AG09309 (cell line): ENCODE measurements at places on chromosomes 2 and 18.

GRCh38 chr2:42092084-42092996 lies 44.5 kb downstream of the PKDCC start:
- no peak for DNase-seq

DNA sequence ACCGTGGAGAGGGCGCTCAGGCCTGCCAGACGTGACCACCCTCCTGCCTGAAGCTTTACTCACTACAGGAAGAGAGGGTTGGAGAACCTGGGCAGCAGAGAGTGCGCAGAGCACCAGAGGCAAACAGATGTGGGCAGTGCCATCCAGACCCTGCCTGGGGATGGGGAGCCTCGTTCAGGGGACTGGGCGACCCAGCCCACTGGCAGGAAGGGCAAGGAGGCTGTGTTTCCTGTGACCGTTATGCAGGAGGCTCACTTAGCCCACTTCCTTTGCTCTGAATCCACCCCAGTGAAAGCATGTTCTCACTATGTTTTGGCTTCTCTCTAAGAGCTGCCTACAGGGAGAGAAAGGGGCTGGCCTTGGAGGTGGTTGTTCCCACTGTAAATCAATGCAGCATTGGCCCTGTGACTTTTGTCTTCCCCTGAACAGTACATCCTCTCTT lies 23.0 kb upstream of the ACKR3 start:
- no peak for DNase-seq

- DNase-seq, result no peak
Observed at GRCh38 chr2:192243488-192243887, 48.8 kb upstream of the TMEFF2 start.

- no peak for DNase-seq
Observed at GRCh38 chr2:10317646-10318045, 14.9 kb downstream of the HPCAL1 start.

DNA sequence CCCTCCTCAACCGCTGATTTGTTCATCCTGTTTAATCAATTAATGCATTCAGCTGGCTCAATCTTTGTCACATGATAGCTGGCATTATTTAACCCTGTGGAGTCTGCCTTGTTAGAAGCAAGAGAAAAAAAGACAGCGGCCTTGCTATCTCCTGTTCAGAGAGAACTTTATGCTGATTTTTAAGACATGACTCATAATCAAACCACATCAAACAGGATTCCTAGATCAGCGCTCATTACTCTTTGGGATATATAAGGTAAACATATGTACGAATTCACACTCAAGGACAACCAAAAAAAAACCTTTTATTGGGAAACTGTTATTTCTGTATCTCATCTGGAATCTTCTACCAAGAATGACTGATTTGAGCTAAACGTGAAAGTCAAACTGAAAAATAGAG lies 195.1 kb downstream of the C1D start:
- DNase-seq, result no peak

DNA sequence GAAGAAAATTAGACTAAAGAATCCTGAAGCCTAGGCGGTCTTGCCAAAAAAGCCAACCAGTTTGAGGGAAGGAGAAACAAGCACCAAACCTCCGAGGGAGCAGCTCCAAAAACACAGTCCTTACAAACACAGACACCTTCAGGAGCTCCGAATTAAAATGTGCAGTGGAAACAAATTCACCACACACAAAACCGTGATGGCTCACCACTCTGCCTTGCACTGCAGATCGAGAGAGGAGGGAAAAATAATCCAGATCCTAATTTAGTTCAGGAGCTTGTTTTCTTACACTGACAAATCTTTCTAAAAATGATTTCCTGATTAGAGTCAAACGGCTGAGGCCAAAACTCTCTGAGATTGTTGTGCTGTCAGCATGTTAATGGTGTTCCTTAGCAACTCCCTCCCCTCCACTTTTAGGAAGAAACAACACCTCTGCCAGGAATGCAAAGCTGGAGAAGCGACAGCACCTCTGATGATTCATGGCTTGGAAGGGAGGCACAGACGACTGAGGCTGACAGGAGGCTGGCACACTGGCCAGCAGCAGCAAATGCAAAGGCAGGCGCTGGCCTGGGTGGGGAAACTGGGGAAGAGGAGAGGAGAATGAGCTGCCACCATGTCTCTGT lies 249.4 kb upstream of the KLHL29 start:
- no peak for DNase-seq

DNA sequence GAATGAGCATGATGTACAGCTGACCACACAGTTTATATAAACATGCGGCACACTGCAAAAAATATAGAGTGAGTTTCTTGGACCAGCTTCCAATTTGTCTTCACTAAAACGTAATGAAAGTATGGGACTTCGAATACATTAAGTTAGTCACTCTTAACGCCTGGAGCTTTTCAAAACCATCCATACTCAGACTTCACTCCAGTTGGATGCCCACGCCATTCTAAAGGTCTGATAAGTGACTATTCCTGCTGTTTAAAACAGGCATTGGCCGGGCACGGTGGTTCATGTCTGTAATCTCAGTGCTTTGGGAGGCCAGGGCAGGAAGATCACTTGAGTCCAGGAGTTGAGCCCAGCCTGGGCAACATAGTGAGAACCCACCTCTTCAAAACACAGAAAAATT lies 84.6 kb downstream of the MYL12B start:
- DNase-seq, result no peak

DNA sequence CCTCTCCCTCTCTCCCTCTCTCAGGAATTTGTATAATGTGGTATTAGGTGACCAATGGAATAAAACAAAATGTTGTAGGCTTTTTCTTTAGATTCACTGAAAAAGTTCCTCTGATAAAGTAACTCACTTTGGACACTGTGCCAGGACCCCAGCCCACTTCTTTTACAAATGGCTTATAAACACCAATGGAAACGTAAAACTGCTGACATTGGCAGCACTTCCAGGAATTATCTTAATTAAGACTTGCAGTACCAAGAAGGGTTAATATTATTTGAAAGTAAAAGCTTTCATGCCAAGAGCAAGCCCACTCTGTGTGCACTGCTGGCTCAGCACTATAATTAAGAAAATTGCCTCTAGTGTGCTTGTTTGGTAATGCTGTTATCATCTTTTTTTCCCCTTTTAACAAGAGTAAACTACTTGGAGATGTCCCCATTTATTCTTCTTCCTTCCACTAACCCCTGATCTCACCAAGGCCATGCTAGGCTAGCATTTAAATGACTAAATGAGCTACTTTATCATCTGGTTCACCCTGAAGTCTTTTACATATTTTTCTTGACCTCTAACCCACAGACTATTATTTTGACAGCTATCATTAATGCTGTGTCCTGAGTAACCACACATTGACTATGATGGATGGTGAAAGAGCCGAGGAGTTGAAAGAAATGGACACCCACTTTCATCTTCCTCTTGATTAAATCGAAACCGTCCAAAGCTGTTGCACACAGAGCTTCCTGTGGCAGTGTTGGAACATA lies 232.2 kb upstream of the ETAA1 start:
- no peak for DNase-seq

DNA sequence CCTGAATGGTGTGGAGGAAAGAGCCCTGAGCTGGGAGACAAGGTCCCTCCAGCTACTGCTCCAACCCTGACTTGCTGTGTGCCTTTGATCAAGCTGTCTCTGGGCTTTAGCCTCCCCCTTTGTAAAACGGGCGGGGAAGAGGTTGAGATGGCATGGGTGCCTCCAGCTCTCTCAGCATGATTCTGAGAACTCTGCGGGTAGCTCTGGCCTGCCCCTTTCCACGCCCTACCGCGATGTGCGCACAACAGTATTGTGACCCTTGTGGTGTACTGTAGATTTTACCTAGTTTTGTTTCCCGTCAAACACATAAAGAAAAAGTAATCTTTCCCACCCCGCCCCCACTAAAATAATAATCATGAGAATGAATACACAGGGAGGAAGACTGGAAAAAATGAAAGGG lies 5.3 kb downstream of the CD8A start:
- no peak for DNase-seq

DNA sequence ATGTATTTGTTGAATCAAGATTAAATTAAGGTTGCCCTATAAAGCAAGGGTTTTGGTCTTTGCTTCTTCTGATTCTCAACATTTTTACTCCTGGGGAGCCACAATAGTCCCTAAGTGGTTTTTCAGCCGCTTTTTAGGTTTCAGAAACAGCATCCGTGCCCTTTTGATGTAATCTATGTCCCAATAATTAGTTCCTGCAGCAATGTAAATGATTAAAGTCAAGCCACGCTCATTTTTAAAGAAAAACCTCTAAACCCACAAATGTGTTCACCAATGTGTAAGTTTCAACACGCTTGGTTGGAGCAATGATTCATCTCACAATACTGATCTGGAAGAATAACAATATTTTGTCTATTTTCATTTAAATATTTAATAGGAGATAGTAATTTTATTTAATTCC lies 5.6 kb downstream of the ARL4C start:
- no peak for DNase-seq

GRCh38 chr2:200962811-200963123 lies 693 bp downstream of the ORC2 start:
- no peak for DNase-seq

GRCh38 chr2:10004836-10005235 lies 38.5 kb upstream of the KLF11 start:
- DNase-seq, result no peak

GRCh38 chr18:26574958-26575864 lies 26.9 kb upstream of the KCTD1 start:
- DNase-seq, result peak; percentile 29

DNA sequence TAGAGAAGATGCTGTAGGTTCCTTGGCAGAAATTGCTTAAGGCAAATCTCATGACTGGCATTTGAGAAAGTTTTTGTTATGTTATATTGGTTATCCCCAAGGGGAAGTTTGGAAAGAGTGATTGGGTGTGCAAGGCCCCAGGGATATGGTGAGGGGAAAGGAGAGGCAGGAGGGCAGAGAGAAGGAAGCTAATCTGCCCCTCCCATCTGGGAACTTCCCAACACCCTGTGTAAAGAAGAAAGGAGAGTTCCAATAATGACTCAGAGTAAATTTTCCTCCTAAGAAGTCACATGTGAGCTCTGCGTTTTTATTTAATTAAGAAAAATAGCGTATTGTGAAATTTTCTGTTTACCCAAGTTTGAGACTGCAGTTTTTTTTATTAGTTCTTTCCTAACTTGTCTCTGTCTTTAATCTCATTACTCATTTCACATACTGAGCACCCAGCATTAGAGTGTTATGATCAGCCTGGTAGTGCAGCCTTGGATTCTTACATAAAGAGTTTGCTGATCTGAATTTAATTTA lies 3.1 kb upstream of the KYNU start:
- peak; percentile 62 for DNase-seq

DNA sequence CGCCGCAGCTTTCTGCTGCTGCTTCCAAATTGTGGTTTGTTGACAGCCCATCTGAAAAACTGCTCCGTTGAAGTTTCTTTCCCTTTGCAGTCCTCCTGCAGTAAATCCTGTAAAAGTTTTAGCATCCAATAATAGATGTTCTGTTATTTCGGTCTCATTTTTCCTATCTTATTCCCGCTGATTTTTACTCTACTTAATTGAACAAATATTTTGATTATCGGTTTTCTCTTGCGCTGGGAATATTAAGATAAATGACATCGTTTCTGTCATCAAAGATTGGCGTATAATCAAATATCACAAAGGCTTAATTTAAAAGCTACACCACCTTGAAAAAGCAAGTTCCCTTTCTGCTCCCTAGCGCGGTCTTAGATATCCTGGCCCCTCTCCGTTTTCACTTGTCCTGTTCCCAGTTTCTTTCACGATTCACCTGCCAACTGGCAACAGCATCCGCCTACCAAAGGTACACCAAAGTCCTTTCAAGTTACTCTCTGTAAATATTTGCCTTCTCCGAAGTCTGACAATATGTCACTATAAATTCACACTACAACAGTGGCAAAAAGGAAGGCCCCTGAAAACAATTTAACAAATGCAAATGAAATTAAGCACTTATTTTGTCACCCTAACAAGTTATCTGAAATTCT lies 1.0 kb upstream of the STRN start:
- no peak for DNase-seq

GRCh38 chr18:76480913-76481312 lies 14.1 kb downstream of the ZNF516 start:
- no peak for DNase-seq

- DNase-seq, result no peak
Observed at GRCh38 chr2:73640946-73641766, 1.1 kb downstream of the NAT8 start.

GRCh38 chr2:120869036-120869729 lies 133.5 kb downstream of the GLI2 start:
- no peak for DNase-seq

DNA sequence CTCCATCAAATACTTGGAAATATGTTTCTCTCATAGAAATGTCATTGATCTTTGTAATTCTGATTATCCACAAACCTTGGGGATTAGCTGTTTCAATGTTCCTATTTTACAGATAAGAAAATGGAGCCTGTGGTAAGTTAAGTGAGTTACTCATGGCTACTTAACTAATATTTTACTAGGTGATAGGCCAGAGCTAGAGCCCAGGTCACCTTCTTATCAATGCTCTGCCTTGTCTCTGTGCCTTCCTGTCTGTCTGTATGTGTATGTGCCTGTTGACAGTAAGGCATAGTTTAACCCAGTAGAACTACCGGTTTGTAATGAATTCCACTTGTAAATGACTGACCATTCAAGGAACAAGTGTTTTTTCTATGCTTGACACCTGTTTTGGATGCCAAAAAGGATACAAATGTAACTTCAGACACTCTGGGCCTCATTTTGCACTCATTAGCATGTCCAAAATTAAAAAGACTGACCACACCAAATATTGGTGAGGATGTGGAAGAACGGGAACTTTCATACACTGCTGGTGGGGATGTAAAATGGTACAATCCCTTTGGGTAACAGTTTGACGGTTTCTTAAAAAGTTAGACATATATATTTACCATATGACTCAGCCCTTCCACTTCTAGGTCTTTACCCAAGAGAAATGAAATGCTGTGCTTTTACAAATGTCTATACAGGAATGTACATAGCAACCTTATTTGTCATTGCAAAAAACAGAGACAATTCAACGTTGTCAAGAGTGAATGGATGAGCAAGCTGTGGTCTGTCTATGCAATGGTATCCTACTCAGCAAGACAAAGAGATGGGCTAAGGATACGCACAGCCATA lies 19.6 kb upstream of the IL1A start:
- no peak for DNase-seq

- DNase-seq, result peak; percentile 94
Observed at GRCh38 chr2:676647-677055, 555 bp downstream of the TMEM18 start.
